H54 (cell line): ENCODE measurements at places on chromosomes 12 and 14.
A peak's percentile ranks its signal among the peaks of the same experiment; 100 is the strongest.

- DNase-seq, result no peak
Measured at GRCh38 chr12:112480931-112481330, 62.2 kb downstream of the PTPN11 start.

- no peak for DNase-seq
Measured at GRCh38 chr14:56860441-56860840, 50.2 kb upstream of the OTX2 start.

DNA sequence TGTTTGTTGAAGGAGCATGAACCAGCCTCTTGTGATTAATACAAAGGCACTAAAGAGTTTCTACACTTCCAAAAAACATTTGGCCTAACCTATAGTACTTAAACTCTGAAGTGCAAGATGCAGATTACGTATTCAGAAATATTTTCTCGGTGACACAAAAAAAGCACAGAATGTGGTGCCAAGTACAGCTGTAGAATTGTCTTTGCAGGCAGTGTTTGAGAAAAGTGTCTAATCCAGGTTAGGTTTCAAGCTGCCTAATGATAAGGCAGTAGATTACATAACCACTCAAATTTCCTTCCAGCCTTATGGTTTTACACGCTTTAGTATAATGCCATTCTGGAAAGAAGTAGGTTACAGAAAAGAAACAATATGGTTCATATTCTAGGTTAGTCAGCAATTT lies 205.2 kb downstream of the KLHL28 start:
- no peak for DNase-seq

DNA sequence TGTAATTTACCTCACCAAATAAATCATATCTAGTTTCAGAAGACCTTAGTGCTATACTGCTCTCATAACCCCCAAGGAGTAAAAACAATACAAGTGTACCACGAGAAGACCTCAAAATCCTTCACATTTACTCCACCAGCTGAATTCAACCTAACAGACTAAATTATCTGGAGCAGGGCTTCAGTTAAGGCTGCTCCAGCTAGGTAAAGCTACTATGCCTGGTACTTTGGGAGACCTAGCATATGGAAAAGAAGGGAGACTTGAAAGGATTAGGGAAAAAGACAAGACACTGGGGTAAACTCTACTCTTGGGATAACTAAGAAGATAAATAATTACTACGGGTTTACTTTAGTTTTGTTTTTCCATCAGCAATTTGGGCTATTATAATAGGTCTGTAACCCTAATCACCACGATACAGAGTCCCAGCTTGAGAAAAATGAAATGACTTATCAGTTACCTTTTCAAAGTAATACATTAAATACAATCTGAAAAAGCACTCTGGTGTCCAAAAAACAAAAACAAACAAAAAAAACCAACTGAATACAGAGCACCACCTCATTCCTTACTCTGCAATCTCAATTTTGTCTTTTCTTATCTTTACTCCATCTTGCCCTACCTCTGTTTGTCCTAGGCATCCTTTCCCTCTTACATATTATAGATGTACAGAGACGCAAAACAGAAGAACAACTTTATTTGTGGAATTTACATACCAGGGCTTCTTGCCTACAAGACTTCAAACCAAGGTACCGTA lies 2.1 kb downstream of the EML5 start:
- no peak for DNase-seq

- DNase-seq, result no peak
Measured at GRCh38 chr12:29957835-29958234, 174.1 kb upstream of the TMTC1 start.

- no peak for DNase-seq
Measured at GRCh38 chr12:92445253-92446082, 257.3 kb upstream of the PLEKHG7 start.

DNA sequence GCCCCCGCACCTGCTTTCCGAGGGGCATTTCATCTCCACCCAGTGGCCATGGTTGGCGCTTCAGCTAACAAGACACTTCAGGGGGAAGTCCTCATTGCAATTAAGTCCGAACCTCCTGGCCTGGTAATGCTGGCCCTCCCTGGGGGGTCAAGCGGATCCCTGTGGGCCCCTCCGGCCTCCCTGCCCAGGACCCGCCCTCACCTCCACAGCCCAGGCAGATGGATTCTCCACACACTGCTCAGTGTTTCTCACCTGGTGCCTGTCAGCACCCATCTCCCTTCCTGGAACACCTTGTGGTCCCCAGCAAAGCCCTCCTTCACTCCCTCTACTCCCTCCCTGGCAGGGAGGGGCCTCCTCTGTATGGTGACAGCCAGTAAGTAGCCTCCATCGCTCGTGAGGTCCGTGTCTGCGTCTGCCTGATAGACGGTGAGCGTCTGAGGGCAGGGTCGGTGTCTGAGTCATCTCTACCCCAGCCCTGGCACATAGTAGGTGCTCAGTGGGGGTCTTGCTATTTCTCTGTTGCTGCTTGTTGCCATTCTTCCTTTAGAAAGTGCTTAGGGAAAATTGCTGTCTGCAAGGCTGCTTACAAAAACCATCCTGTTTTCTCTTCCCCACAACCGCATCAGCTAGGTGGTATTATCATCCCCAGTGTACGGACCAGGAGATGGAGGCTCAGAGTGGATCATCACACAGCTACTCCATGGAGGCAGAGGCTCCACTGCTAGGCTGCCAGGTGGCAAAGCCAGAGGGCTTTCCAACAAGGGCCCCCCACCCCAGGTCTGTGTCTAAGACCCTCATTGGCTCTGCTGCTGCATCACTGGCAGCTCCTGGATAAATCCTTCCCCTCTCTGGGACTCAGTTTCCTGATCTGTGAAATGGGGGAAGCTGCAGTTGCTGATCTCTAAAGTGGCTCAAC lies 39.7 kb upstream of the EML1 start:
- no peak for DNase-seq

DNA sequence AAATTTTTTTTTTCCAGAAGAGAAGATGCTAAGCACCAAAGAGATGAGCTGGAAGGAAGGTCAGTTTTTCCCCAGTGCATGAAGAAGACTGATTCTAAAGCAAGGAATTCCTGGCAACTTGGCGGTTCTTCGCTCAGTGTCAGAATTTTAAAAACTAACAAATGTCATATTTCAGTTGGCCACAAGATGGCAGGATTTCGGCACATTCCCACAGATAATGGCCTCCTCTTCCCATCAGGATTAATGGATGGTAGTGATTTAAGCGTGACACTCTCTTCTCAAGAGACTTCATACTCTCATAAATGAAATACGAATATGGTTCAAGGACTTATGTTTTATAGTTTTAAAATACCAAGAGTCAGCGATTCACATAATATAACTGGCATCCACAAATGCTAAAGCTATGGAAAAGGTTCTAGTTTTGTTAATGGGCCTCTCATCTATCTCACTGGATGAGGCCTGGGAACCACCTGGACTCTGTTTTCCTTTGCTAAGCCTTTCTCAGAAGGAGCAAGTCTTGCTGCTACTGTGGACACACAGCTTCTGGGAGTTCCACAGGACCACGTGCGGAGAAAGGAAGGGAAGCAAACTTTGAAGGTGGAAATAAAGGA lies 46.1 kb upstream of the PTPRO start:
- peak; percentile 18 for DNase-seq

DNA sequence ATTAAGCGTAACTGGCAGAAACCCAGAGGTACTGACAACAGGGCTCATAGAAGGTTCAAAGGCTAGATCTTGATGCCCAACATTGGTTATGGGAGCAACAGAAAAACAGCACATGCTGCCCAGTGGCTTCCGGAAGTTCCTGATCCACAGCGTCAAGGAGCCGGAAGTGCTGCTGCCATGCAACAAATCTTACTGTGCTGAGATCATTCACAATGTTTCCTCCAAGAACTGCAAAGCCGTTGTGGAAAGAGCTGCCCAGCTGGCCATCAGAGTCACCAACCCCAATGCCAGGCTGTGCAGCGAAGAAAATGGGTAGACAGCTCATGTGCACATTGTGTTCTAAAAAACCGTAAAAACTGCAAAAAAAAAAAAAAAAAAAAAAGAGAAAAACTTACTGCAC lies 192.3 kb downstream of the MON2 start:
- DNase-seq, result no peak

DNA sequence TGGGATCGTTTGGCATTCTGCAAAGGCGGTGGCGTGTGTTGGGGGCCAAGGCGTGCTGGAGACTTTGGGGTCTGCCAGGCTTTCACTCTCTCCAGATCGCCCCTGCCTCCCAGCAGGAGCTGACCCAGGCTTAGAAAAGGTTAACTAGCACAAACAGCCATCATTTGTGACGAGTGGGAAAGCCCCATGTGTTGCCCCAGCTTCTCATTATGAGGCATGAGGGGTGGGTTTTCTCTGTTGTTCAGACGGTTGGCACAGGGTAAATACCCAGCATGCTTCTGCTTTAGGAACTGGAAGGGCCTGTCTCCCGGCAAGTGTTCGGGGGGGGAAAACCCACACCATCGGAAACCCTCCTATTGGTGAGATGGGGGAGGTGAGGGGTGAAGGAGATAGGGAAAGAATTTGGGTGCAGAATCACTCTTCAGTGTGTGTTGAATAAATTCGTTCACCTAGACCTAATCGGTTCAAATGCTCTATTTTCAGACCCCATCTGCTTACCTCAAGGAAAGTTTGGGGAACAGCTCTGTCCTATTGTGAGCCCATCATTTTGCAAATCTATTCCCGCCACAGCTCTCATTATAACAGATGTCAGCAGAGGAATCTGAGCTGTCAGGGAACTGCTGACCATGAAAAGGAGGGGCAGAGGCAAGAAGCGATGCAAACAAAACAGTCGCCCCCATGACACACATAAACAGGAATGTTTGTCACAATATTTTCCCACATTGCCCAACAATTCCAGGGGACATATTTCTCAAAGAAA lies 34.7 kb upstream of the C12orf42 start:
- no peak for DNase-seq

DNA sequence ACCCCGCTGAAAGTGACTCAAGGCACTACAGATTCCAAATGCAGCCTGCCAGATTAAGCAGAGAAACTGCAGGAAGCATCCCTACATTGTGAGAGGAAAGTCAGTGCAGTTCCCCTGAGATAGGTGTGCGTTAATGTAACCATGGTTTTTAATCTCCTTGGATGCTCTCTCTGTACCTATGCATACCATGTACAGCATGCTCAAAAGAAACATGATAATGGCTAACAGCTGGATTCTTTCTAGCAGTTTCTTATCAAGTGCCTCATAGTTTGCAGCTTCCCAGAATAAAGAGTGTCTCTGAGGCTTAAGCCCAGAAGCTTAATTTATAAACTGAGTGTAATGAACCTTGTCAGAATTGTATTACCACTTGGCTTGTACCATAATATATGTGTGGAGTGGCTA lies 17.1 kb upstream of the MDM1 start:
- no peak for DNase-seq

DNA sequence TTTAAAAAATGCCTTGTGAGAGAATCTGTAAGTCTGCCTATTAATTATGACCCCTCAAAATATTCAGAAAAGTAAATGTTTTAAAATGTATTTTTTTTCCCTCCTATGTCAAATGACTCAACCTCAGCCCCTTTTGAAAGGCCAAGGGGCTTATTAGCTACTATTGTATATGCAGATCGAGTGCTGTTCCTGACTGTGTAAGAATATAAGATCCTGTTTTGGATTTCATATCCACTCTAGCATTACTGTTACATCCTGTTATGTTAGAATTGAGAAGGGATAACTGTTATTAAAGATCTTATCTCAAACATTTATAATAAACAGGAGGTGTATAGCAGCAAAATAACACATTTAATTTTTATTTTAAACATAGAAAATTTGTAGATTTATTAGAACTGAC lies 46.6 kb upstream of the TPH2 start:
- no peak for DNase-seq

DNA sequence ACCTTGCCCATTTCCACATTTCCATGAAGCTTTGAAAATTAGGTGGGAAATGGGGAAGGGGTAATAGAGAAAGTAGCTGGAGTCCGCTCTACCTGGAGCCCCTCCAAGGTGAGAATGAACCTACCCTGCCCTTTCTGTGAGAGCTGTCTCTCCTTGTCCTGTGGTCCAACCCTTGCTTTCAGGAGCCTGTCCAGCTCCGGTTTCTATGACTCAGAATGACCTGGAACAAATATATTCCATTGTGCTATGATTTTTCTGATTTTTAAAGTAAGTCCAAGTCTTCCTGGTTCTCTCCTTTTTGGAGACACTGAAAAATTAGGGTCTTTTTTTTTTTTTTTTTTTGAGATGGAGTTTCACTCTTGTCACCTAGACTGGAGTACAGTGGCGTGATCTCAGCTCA lies 89.1 kb upstream of the VASH1 start:
- DNase-seq, result no peak

- no peak for DNase-seq
Measured at GRCh38 chr14:53144244-53144643, 8.9 kb downstream of the DDHD1 start.

GRCh38 chr14:89325959-89326358 lies 91.1 kb downstream of the FOXN3 start:
- no peak for DNase-seq

DNA sequence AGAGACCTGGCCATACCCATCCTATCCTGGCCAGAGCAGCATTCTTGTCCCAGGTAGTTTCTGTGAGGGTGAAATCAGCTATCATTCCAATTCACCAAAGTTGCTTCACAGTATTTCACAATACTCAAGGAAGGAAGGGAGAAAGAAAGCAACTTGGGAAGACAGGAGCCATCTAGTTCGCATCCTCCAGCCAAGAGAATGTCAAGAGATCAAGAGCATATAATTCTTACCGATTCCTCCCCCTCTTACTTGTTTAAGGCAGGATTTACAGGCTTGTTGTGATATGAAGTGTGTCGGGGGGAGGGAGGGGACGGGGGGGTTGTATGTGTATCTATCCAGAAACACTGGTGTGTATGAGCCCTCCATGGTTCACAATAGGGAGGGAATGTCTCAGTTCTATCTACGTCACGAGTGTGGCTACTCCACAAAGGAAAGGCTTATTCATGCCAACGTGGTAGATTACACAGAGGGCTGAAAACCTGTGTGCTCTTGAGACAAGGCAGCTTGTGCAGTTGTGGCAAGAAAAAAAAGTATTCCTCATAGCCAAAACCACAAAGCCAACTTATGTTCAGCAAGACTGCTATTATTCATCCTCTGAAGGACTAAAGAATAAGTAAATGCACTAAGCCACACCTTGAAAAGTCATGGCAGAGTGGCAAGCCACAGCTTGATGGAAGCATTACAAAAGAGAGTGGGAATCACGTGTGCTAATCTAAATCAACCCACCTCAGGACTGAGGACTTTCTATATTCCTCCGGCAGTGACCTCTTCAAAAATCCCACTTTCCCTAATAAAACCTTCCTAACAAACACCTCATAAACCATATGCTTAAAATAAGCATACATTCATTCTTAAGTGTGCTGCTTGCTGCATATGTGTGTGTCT lies 35.0 kb downstream of the CORO1C start:
- peak; percentile 22 for DNase-seq

GRCh38 chr14:89658977-89659670 lies 242.1 kb upstream of the FOXN3 start:
- no peak for DNase-seq

DNA sequence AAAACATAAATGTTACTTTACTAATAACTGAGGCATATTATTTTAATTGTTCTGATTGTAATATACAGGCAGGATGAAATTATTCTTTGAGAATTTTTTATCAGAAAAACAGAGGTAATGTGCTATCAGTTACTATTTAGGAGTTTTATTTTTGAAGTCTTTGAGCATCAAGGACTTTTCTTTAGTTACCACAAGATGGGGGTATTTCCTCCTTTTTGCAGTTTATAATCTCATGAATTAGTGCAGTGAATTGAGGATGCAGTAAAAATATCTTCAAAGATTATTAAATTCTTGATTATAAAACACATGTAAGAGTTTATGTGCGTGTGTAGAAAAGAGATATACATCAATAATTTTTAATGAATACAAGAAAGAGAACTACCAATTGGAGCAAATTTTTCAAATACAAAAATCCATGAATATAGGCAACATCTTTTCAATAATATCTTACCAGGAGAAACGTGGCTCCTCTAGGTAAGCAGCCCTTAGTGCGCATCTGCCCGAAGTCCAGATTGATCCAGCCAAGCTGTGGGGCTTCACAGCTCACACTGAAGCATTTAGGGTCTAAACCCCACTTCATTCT lies 71.6 kb downstream of the ERGIC2 start:
- DNase-seq, result no peak
